Fibroblast of villous mesenchyme (primary cell): ENCODE measurements at places on chromosomes 1 and 21.

- no peak for DNase-seq
Observed at GRCh38 chr21:25660233-25660632, 21.2 kb downstream of the JAM2 start.

- DNase-seq = peak; percentile 88
Observed at GRCh38 chr1:98201666-98202081, 280.8 kb upstream of the DPYD start.

DNA sequence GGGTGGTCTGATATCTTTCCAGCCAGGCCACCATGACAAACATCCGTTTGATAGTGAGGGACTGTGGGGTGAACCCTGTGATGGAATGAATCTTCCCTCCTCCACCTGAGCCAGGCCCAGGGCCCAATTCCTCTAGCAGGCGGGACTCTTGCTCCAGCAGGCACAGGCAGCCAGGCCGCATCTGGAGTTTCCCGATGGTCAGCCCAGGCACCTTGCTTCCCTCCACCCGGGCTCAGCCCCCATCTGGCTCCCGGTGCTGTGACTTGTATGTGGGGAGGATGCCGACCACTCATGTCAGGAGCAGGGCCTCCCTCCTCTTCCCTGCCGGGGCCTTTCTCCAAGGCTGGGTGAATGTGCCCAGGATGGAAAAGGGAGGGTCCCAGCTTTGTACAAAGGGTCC lies 21.0 kb downstream of the KCNAB2 start:
- no peak for DNase-seq

GRCh38 chr1:180981596-180982387 lies 40.9 kb downstream of the STX6 start:
- DNase-seq = no peak

DNA sequence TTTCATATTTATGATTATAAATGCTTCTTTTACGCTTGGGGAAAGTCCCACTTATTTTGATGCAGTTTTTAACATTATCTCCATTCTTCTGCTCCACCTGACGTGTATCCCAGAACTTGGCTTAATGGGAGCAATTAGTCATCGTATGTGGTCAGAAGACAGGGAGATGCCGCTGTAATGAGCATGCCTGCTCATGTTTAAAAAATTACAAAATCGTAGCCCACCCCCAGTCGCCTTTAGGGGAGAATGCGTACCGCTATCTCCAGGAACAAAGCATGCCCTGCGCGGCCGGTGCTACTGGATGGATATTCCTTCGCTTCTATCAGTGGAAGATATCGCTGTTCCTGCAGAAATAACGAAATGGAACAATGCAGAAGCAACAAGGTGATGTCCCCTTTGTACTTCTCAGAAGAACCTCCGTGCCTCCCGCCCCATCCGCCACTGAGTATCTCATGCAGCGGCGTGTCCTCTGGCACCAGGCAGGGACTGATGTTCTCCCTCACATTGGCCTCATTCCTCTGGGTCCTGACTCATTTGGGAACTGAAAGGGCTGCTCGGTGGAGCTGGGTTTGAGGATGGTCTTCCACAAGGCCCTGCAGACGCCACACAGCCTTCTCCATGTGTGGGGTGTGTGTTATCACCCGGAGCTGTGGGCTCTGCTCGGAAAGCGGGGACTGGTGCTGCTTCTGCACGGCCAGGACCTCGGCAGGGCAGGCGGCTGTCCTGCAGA lies 116.3 kb upstream of the COL6A1 start:
- DNase-seq = peak; percentile 74

DNA sequence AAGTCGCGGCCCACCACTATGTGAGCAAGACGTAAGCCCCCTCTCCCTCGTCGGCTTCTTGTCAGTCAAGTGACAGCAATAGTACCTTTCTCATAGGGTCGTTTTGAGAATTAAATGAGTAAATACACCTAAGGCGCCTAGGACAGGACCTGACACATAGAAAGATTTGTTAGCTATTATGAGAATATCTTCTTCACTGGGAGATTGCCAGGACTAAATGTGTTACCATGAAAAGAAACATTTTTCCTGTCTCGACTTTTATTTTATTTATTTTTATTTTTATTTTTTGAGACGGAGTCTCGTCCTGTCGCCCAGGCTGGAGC lies 798 bp downstream of the PMF1 start:
- no peak for DNase-seq

GRCh38 chr1:181595234-181595633 lies 111.9 kb downstream of the CACNA1E start:
- DNase-seq = no peak

DNA sequence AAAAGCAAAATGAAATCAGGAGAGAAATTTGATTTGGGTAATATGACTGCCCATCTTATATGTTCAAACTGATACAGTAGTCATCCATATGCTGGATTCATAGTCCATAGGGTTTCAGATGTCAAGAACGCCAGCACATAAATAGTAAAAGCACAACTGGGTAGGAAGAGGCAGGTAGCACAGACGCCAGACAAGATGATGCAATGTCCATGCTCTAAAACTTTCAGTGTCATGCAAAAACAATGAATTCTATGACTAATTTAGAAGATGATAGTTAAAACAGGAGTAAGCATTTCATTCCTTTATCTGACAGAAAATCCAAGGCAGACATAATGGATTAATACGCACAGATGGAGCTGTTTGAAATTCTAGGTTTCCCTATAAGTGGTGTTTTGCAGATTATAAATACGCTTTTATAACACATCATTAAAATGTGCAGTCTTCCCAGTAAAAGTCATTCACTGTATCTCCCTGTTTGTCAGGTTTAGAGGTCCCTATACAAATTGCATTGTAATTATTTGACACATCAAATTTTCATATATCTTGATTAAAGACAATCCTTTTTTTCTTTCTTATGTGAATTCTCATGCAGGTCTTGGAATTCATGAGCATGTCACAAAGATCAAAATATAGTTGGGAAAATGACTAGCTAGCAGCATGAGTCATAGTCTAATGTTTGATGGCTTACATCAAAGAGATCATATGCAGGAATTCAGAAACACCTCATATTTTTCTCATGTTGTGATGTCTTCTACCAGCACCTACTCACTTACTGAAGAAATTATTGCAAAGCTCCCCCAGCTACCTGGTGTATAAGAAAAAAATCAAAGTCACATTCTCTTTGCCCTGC lies 139.9 kb downstream of the DSCAM start:
- DNase-seq = no peak

DNA sequence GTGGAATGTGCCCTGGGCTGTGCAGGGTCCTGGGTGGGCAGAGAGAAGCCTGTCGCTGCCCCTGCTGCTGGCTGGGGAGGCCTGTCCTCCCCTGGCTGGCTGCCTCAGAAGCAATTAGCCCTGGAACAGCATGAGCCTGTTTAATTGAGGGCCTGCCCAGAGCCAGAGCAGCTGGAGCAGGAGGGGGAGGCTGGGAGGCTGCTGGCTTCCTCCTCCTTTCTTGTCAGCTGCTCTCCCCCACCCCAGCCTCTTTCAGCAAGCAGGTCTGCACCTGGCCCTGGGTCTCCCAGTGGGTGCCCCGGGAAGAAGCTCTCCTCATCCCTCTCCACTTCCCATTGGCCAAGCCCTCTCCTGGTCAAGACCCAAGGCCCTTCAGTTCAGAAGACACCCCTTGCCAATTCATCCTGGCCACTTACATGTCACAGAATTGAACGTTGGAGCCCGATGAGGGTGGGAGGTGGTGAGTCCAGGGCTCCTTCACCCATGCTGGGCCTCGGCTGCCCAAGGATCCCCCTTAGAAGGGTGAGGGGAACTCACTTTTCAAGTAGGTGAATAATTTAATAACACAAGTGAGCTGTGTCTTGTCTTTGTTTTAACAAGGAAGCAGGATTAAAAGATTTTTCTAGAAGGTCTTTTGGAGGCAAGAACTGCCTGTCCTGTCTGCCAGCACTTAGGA lies 13.2 kb downstream of the AMPD2 start:
- DNase-seq = no peak

DNA sequence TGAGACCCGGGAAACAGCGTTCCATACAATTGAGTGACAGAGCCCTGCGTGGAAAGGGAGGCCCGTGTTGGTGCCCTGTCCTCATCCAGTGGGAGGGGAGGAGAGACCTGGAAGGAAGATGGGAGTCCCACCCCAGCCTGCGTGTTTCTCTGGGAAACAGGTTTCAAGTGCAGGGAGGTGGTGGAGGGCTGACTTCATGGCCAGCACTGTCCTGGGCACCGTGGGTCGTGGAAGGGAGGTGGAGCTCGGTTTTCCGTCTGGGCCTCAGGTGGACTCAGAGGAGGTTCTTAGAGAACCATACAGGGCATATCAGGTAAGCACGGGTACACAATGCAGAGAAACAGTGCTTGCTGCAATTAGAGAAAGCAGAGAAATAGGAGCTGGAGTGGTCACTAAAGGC lies 222.6 kb downstream of the CAMTA1 start:
- DNase-seq = no peak

DNA sequence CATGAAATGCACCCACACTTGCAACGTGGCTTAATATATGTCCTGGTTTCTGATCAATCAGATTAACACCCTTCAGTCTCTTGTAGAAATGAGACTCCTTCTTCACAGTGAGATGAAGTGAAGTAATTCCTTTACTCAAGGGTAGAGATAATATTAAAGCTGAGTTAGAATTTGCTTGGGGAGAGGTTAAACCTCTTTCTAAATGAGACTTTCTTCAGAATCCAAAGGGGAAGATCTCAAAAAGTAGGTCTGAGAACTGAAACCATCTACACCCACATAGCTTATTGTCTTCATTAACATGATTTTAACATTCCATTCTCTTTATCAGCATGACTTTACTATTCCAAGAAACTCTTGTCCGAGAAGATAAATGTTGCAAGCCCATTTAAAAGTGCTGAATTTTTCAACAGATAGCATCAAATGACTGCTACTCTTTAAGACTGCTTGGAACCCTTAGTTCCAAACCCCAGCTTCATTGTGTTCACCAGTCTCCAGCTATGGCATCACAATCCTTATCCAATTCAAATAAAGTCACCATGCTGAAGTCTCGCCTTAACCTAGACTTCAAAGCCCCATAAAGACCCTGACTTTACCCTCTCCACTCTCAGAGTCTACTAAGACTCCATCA lies 19.2 kb upstream of the TRAF3IP3 start:
- DNase-seq = no peak

GRCh38 chr1:175188936-175189335 lies 3.6 kb downstream of the KIAA0040 start:
- DNase-seq = no peak

DNA sequence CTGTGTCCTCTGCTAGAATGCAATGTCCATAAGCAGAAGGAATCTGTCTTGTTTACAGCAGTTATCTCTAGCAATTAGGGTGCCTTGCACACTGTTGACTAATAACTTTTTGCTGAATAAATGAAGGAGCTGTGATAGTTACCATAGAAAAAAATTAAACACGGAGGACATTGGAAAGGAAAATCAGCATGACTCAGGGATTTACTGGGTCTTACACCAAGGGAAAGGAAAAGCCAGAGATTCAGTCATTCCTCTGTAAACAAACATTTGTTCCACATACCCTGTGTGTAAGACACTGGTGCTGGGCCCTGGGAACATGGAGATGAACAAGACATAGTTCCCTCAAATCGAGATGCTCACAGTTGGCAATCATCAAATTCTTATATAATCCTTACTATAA lies 183.3 kb downstream of the PTGER3 start:
- peak; percentile 29 for DNase-seq

DNA sequence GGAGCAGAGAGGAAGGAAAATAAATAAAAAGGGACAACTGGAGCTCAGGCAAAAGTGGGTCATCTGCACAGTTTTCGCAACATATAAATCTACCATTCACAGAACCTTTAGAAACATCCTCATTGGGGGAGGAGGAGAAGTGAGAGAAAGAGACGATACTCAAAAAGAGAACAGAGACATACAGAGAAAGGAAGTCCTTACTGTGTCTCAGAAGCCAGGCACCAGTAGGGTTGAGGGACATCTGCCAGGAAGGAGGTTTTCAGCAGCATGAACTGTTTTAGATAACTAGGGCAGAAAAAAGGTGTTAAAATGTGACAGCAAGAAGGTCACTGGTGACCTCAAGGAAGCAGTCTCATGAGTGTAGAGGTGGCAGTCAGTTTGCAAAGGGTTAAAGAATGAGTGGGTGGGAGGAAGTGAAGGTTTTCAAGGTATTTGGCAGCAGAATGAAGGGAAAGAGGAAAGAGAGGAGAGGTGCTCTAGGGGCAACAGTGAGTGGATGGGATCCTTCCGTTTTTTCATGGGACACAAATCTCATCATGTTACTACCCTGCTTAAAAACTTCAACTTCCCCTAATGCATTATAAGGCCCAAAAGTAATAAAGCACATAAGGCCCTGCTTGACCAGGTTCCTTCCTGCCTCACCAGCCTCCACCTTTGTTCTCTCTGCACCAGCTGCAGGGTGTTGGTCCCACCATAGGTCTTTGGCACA lies 9.5 kb downstream of the JAK1 start:
- no peak for DNase-seq

DNA sequence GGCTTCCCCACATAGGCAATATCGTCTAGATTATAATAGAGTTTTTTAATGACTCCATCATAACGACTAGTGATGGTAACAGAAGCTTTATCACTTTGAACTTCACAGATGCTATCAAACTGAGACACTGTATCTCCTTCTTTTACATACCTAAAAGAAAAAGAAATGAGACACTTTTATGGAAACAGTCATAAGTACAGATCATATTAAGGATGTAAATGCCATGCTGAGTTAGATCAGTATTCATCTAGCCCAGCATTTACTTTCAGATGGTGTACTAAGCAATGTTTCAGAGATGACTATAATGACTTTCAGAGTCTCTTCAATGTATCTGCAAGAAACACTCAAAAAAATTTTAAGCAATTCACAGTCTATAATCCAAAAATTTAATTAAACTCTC lies 18.9 kb downstream of the DBT start:
- no peak for DNase-seq

DNA sequence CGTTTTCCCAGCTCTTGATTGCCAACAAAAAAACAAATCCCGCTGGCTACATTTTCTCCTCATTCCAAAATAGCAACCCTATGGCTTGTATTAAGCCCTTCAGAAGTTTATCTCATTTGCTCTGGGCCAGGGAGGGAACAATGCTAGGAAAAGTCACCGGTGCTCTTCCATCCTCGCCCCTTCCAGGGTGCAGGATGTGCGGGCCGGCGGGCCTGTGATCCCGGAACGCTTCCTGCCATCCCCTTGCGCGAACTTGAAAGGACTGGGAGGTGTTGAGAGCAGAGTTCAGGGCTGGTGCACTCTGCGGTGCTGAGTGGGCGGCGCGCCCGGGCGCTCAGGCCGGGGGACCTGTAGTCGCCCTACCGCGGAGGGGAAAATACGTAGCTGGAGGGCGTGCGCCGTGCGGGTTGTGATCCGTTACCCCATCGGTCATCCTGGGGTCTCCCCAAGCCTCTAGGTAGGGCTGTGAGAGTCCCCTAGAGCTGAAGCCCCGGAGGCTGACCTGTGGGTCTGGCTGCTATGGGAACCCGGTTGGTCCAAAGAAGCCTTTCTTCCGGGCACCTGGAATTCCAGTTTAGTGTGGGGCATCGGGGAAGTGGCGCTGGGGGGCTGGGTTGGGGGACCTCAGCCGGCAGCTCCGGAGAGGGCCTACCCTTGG lies 13.1 kb downstream of the NR5A2 start:
- no peak for DNase-seq

DNA sequence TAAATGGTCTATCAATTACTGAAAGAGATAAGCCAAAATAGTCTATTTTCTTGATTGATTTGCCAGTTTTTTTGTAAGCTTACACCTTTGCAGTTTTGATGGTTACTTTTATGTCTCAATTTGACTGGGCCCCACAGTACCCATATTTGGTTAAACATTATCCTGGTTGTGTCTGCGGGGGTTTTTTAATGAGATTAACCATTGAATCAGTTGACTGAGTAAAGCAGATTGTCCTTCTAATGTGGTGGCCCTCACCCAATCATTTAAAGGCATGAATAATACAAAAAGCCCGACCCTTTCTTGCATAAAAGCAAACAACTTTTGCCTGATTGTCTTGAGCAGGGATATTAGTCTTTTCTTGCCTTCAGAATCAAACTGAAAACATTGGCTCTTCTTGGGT lies 650.0 kb upstream of the RGS18 start:
- DNase-seq = no peak

GRCh38 chr1:209642816-209643215 lies 9.4 kb downstream of the LAMB3 start:
- DNase-seq = no peak
